ENCODE measurements at places on chromosomes 12 and 14. TPM values are rescaled to one million over a fixed set of nuclear protein-coding genes. Genes with fewer than 3 reads are reported as not detected.

SYNDIG1L gene
- total RNA-seq, result not detected

FOXN4 gene
- total RNA-seq, result not detected

CAND1 gene
- 66.1 TPM for total RNA-seq

MMP17 gene
- total RNA-seq, result 0.17 TPM

PRKD1 gene
- 1.1 TPM for total RNA-seq

DNA sequence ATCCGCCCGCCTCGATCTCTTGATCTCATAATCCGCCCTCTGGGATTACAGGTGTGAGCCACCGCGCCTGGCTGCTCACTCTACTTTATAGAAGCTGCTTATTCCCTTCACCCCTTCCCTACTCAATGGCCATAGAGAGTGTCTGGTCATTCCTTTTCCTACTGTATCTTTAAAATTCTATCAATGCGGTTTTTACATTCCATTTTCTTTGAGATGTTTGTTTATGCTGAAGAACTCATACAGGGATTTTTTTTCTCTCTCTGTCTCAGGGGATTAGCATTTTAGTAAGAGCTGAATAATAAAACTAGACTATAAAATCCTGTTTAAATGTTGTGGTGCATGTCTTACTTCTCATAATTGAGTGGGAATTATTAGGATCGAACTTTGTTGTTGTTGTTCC, 218.6 kb upstream of the FOXN3 start:
- DNase-seq, result no peak

DNA sequence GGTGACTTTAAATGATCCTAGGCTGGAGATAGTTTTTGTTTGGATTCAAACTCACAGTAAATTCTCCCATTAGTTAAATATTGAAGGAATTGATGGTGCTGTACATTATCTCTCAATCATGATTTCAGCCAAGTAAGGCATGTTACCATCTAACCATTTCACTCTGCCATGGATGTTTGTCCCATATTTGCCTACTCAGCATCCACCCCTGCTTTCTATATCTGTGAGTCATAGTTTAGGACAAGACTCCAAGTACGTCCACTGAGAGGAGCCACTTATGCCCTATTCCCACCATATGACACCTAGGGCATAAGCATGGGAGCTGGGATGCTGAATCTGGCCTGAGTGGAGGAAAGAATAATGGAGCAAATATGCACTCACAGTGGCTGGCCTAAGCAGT, 155.2 kb downstream of the RPL10L start:
- no peak for DNase-seq

- DNase-seq, result no peak
Observed at GRCh38 chr14:78074561-78074960, 95.6 kb upstream of the NRXN3 start.

DNA sequence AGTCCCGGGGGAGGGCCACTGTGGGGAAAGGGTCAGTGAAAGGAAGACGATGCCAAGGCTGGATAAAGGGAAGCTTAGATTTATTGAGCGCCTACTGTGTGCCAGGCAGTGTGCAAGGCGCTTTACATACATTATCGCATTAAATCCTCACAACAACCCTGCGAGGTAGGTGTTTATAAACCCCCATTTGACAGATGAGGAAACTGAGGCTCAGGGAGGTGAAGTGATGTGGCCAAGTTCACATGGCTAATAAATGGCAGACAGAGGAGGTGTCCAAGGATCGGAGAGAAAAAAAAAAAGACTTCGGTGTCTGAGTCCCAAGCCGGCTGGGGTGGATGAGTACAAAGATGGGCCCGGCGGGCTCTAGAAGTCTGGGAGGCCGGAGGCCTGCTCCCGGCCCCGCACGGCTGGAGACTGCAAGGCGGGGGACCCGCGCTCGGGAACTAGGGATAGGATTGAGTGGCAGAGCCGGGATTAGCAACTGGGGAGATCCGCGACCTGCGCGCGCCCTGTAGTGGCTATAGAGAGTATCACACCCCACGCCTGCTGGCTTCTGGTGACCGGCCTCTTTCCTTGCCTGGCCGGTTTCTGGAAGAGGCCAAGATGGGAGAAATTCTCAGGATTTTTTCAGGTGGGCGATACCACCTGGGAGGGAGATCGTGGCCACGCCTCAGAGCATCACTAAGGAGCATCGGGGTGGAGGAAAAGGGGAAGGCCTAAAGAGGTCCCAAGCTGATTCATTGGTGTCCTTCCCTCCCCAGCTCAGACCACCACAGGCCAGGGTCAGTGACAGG, 3.9 kb downstream of the DDN start:
- peak; percentile 63 for DNase-seq

DNA sequence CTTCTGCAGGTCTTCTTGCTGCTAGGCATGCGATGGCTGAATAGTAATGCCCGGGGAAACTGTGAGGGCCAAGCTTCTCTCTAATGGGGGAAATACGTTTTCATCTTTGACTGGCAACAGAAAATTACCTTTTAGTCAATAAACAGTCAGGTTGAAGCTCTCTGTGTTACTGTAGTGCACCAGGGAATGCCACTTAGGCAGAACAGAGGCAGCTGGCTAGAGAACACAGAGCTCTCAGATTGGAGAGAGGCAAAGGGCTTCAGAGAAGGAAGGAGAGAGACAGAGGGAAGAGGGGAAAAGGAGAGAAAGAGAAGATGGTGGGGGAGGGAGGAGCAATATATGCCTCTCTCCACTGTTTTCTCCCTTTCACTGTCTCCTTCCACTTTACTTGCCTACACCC, 6.7 kb downstream of the HSD17B6 start:
- DNase-seq, result no peak

DNA sequence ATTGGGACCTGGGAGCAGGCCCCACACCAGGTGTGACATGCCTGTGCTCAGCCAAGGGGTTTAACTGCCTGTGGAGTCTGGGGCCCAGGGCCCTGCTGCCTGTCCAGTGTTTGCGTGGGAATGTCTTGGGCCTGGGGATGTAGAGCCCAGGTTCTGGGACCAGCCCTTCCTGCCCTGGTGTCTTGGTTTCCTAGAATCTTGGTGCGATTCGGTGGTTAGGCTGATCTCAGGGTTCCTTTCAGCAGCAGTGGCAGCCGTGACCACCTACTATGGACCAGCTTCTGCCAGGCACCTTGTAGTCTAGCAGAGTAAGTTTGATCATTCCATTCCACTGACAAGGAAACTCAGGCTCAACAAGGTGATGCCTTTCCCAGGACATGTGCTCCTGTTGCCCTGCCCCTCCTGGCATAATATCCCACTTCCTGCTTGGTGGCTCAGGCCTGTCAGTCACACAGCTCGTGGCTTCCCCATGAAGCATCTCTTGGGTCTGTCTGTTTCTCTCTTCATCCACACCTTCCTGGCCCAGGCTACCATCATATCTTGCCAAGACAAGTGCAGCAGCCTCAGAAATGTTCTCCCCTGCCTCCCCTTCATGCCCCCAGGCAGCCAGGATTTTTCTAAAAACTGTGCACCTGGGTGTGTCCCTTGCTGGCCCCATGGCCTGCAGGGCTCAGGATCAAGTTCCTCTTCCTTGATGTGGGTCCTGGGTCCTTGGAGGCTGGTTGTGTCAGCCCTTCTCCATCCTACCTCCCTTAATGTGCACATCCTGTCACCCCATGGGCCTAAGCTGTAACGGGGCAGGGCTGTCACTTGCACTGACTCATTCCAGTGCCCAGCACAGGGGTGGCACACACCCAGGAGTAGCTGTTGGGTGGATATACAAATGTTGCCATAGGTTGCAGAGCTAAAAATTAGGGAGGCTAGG, 101.6 kb downstream of the SLC25A47 start:
- DNase-seq, result no peak

- no peak for DNase-seq
Observed at GRCh38 chr12:115407036-115407435, 723.1 kb upstream of the TBX3 start.

DNA sequence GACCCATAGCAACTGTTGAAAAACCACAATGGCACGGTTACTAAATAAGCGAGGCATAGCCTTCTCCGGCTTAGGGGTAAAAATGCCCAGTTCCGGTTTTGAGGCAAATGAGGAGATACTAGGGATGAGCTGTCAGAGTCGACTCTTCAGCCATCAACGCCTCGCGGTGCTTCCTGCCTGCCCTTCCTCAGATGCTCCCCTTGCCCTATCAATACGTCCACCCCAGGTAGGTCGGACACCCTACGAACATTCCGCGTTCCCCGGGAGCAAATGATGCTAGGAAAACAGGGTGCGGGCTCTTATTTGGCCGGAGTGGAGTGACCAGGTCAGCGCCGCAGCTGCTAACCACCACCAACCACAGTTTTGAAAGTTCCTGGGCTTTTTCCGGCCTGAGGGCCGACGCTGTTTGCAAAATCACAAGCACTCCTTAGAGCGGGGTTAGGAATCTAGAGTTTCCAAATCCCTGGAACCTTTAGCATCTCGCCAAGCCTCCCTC, 1.2 kb downstream of the SRSF9 start:
- DNase-seq, result peak; percentile 48

GRCh38 chr14:75497701-75498100, 24.6 kb upstream of the BATF start:
- no peak for DNase-seq

DNA sequence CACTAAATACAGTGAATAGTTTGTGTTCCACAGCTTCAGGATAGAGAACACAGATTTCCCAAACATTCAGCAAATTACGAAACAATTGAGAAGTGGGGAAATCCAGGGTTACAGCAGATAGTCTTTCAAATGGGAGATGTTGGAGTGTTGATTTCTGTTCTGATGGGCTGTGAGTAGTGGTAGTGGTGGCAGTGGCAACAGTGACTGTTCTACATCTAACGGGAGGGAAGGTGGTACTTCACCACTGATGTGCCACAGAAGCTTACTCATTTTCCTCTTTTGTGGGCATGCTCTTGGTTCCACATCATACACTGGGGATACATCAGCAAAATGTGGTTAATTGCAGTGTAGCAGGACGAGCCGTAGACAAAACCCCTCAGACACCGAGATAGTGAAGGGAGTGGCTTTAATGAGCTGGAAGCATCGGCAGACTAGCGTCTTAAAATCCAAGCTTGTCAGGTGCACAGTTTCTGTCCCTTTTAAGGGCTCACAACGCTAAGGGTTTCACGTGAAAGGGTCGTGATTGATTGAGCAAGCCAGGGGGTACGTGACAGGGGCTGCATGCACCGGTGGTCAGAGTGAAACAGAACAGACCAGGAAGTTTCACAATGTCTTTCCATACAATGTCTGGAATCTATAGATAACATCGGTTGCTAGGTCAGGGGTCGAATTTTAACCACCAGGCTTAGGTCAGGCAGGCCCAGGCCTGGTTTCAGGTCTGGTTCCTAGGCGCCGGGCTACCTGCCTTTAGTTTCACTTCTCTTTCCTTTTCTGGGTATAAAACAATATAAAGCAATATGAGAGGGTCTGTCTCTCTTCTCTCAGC, 330.6 kb upstream of the FBXO33 start:
- no peak for DNase-seq

- no peak for DNase-seq
Observed at GRCh38 chr12:42583016-42583415, 6.5 kb downstream of the PRICKLE1 start.

DNA sequence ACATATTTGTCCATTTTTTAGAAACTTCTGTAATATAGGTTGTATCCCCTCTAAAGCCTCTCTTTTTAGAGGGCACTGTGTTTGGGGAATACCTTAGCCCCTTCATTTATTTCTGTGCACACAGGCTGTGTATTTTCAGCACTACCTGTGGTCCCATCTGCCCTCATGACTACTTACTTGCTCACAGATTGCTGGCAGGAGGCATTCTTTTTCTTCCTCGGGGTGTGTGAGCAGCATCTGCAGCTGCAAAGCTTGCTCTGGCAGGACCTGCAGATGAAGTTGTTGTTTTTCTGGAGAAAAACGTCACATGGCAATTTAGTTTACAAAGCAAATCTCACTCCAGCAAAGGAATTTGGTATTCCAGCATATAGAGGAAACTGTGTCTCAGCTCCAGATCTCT, 24.3 kb downstream of the ANG start:
- no peak for DNase-seq
